NCI-H524 (cell line): ENCODE measurements at places on chromosomes 7 and 10.

- no peak for DNase-seq
Observed at GRCh38 chr7:139990142-139990535, 72.6 kb downstream of the PARP12 start.

GRCh38 chr7:134811765-134812164 lies 32.3 kb downstream of the CALD1 start:
- no peak for DNase-seq

DNA sequence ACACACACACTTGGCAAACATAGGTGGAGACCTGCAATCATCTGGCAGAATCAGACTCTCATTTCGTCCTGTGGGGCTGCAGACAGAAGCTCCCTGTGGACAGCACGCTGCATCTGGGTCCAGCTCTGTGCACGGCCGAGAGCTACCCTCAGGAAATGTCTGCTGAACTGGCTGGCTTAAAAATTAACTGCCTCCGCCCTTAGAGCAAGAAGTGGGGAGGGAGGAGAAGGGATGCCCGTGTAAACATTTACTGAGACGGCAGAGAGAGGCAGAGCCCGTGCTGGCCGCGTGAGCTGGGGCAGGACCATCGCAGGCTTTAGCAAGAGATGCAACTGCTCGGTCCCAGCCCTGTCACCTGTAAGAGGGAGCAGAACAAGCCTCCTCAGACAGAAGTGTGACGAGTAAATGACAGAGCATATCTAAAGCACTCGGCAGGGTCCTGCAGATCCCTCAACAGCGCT lies 81.8 kb downstream of the TNS3 start:
- no peak for DNase-seq

- DNase-seq, result no peak
Observed at GRCh38 chr10:43205681-43206390, 61.0 kb downstream of the RASGEF1A start.

DNA sequence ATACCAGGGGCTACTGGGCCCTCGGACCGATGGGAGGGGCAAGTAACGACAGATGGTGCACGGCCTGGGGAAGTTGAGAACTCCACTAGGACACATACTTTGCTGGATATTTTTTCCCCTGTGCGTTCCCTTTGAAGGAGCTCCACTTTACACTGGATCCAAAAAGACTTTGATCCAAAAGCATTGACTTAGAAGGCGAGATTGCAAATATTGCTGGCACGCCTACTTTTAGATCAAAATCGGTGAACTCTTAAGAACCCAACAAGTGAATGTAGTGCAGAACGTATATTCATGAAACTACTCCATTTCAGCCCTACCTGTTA lies 436 bp upstream of the SLC25A13 start:
- DNase-seq, result no peak

GRCh38 chr7:1531263-1531978 lies 919 bp downstream of the MAFK start:
- DNase-seq, result no peak

DNA sequence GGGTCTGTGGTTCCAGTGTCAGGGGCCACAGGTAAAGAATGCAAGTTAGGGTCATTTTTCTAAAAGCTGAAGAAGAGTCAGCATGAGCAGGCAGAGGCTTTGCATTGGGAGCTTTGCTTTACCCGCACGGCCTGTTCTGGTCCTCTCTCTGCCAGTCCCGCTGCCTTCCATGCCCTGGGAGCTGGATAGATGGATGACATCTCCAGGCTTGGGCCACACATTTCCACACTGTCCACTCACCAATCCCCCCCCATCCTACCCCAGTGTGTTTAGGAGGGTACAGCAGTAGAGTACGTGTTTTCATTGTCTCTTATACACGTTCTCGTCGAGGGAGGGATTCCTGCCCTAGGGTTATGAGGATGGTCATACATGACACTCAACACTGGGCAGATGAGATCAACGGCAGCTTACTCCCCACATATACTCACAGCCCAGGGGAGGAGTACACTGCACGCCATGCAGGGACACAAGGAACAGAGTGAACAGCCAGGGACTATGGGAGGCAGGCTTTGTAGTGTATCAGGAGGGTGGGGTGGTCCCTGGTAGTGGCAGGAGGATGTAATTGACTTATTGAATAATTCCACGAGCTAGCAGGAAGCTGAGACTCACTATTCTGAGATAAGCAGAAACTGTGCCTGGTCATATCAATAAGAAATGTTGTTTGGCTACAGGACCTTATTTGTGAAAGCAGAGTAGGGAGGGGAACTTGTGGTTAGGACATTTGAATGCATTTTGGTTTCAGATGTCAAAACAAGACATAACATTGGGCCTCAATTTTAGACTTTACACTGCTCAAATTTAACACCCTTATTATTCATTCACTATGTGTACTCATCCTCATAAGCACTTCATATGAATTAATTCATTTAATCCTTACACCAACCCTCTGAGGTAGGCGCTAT lies 36.6 kb downstream of the PLPP4 start:
- DNase-seq, result no peak

DNA sequence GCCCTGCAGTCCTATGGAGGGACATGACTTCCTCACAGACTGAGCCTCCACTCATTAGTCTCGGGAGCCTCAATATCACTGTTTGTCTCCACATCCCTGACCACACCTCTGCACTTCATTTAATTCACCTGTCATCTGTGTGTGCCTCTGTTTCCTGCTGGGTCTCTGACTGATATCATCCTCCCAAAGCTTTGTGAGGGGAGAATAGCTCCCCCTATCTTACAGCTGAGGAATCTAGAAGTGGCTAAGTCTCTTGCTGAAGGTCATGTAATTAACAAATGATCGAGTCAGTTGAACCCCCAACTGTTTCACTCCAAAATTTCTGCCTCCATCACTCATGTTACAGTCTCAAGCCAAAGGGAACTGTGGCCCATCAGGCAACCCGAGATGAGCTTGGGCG lies 5.5 kb upstream of the CPXM2 start:
- DNase-seq, result no peak

- DNase-seq, result no peak
Observed at GRCh38 chr10:124379609-124380193, 39.0 kb downstream of the OAT start.

- DNase-seq, result no peak
Observed at GRCh38 chr10:132634947-132635271, 97.3 kb downstream of the INPP5A start.

GRCh38 chr7:87476179-87476557 lies 688 bp upstream of the ABCB4 start:
- no peak for DNase-seq

GRCh38 chr7:100066953-100067352 lies 14.6 kb downstream of the ZNF3 start:
- DNase-seq, result no peak

DNA sequence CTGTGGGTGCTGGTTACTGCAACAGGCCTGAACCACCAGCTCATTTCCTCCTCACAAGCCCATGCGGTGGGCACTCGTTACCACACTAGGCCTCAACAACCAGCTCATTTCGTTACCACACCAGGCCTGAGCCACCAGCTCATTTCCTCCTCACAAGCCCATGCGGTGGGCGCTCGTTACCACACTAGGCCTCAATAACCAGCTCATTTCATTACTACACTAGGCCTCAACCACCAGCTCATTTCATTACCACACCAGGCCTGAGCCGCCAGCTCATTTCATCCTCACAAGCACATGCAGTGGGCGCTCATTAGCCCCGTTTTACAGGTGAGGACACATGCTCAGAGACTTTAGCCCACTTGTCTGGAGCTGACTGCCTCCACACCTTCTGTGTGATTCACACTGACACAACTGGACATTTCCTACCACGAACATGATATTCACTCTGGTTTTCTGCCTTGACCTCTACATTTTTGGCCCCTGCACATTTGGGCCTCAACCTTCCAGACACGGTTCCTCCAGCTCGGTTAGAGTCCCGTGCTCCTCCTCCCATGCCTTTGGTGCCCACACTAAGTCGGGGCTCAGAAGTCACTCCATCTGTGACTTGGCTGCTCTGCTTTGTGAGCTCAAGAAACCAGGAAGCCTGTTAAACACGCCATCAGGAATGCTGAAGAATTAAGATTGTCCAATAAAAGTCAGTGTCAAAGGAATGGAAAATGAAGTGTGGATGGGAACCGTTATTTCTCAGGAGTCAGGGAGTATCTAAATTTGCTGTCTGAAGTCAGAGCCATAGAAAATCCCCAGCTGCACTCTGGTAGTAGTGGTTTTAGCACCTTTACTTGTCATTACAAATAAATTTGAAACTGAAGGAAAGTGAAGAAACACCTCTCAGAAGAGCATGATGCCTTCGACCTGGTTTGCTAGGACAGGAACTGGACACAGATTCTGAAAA lies 55.8 kb upstream of the LANCL2 start:
- DNase-seq, result no peak
